ENCODE measurements at places on chromosomes 2 and 18.
A peak's percentile ranks its signal among the peaks of the same experiment; 100 is the strongest.

- H3K4me3 ChIP-seq = no peak overlapping the region
- DNase-seq = no peak
- H3K36me3 ChIP-seq = no peaks in the 10 kb centered on the region
- H3K27me3 ChIP-seq = no peaks in the 10 kb centered on the region
- H3K4me1 ChIP-seq = no peaks in the 10 kb centered on the region
Observed at GRCh38 chr2:199992296-199992695, 36.9 kb downstream of the MAIP1 start.

- no peak for DNase-seq
- H3K27ac ChIP-seq = no peak overlapping the region
- H3K4me1 ChIP-seq = no peaks in the 10 kb centered on the region
- H3K27me3 ChIP-seq = no peaks in the 10 kb centered on the region
- no peak overlapping the region for H3K4me3 ChIP-seq
Observed at GRCh38 chr18:64134044-64134747, 14.7 kb downstream of the LINC00305 start.

GRCh38 chr2:234488913-234489451 is 7.9 kb downstream of the ARL4C start:
- DNase-seq = no peak
- no peak overlapping the region for H3K4me3 ChIP-seq
- H3K27ac ChIP-seq = peak overlapping the region; percentile 91
- peaks cover 44% of the 10 kb centered on the region for H3K4me1 ChIP-seq
- H3K27me3 ChIP-seq = no peaks in the 10 kb centered on the region

DNA sequence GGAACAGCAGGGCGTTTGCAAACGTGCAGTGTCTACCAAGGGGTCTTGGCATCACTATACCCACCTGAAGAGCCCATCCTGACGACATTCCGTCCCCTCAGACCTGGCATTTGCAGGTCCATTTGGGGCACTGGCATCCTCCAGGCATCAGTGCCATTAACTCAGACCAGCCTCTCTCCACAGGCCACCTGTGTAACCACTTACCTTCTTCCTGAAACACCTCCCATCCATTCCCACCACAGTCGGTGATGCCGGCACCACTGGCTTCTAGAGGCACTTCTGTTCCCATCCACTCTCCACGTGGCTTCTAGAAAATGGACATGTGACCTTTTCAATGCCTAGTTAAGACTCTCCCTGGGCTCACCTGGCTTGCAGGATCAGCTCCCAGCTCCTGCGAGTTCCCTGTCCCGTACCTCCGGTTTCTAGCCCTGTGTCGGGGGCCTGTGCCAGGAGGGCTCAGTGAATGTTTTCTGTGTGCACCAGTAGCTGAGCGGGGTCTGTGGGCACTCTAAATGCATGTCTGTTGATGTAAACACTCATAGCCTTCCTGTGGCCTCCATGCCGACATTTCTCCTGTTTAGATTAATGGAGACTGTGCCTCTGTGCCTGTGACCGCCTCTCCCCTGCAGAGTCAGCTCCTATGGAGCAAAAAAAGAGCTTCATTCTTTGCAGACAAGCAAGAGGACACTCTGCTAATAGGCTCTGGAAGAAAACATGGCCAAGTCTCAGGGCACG is 458.0 kb upstream of the HS6ST1 start:
- H3K4me1 ChIP-seq = no peaks in the 10 kb centered on the region
- peaks cover 5% of the 10 kb centered on the region for H3K27me3 ChIP-seq
- H3K36me3 ChIP-seq = no peaks in the 10 kb centered on the region
- no peak for DNase-seq
- H3K27ac ChIP-seq = no peak overlapping the region

DNA sequence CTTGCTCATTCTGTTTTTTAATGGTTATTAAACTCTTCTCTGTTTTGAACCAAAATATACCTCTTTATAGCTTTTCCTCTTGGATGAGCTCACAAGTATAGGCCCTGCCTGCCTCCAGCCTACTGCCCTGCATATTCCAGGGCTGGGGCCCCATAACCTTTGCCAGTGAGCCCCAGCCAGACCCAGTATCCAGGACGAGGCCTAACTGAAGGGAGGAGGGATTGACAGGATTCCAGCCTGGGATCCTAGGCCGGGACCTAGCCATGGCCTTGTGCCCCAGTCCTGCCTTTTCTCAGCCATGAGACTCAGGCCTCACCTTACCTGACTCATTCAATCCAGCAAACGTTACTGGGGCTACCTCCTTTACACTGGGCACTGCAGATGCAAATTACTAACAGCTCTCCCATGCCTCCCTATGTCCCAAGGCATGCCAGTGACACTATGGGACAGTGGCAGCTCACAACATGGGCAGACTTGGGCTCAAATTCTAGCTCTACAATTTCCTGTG is 159.2 kb downstream of the DDX1 start:
- no peaks in the 10 kb centered on the region for H3K27me3 ChIP-seq
- no peaks in the 10 kb centered on the region for H3K4me1 ChIP-seq
- H3K4me3 ChIP-seq = no peak overlapping the region

- DNase-seq = no peak
- H3K4me3 ChIP-seq = no peak overlapping the region
Observed at GRCh38 chr18:62772860-62773584, 57.7 kb downstream of the PHLPP1 start.

DNA sequence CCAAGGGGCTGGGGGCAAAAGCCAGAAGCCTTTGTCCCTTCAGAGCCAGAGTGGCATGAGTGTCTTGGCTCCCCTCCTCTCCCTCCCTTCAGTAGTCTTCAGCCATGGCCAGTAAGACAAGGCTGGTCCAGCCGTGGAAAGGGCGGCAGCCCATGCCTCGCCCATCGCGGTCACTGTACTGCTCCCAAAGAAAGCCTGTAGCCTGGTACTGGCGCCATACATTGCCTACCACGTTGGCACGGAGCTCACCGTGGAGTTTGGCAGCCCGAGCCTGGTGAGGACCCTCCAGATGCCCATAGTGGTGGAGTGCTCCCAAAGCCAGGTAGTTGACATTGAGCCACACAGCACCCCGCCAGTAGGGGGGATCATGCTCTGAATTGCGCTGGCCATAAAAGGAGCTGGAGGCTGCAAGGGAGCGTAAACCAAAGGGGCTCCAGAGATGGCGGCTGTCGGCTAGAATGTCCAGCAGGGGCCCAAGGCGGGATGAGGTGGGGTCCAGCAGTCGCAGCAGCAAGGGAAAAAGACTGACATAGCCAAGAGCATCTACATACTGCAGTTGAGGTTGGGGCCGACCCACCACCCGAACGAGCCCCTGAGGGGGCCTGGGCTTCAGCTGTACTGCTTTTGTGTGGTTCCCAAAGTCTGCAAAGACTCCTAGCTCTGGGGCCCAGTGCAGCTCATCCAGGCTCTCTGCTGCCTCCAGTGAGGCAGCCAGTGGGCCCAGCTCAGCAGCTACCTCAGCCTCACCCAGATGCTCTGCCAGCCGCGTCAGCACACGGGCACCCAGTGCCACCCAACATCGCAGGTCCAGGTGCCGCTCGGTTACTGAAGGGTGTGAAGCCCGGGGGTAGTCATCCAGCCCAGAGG is 3.2 kb downstream of the WBP1 start:
- no peak overlapping the region for H3K27ac ChIP-seq
- no peak overlapping the region for H3K4me3 ChIP-seq
- peaks cover 13% of the 10 kb centered on the region for H3K4me1 ChIP-seq
- peaks cover 2% of the 10 kb centered on the region for H3K36me3 ChIP-seq
- no peak for DNase-seq
- no peaks in the 10 kb centered on the region for H3K27me3 ChIP-seq

- no peaks in the 10 kb centered on the region for H3K27me3 ChIP-seq
- no peaks in the 10 kb centered on the region for H3K4me1 ChIP-seq
- H3K27ac ChIP-seq = no peak overlapping the region
- no peaks in the 10 kb centered on the region for H3K36me3 ChIP-seq
- no peak overlapping the region for H3K4me3 ChIP-seq
- DNase-seq = no peak
Observed at GRCh38 chr18:45171679-45172191, 443.5 kb upstream of the SLC14A2 start.

- no peak for DNase-seq
- no peaks in the 10 kb centered on the region for H3K36me3 ChIP-seq
- no peaks in the 10 kb centered on the region for H3K27me3 ChIP-seq
- no peak overlapping the region for H3K27ac ChIP-seq
- no peaks in the 10 kb centered on the region for H3K4me1 ChIP-seq
Observed at GRCh38 chr2:211367293-211367692, 810.9 kb downstream of the CPS1 start.

DNA sequence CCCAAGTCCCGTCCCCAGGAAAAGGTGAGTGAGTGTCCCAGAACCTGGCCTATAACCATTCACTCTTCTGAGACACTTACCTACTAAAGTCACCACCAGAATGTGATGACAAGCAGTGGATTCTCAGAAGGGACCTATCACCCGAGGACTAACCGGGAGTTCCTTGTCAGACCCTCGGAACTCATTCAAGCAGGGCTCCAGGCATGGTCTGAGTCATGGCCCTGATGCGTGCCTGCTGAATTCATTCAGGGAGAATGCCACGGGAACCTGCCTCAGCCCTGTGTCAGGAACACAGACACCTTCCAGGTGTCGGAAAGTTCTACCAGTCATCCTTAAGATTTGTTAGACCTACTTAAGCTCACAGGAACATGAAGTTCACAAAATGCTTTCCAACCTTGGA is 29.8 kb downstream of the ALPK2 start:
- H3K27ac ChIP-seq = no peak overlapping the region
- H3K4me3 ChIP-seq = no peak overlapping the region
- H3K27me3 ChIP-seq = no peaks in the 10 kb centered on the region
- H3K4me1 ChIP-seq = no peaks in the 10 kb centered on the region
- no peak for DNase-seq

GRCh38 chr18:79576686-79577351 is 102.8 kb upstream of the CTDP1 start:
- no peak overlapping the region for H3K4me3 ChIP-seq
- H3K4me1 ChIP-seq = no peaks in the 10 kb centered on the region
- no peaks in the 10 kb centered on the region for H3K27me3 ChIP-seq
- DNase-seq = no peak
- no peak overlapping the region for H3K27ac ChIP-seq
- H3K36me3 ChIP-seq = no peaks in the 10 kb centered on the region

- no peak overlapping the region for H3K4me3 ChIP-seq
- H3K36me3 ChIP-seq = no peaks in the 10 kb centered on the region
- H3K27me3 ChIP-seq = no peaks in the 10 kb centered on the region
- H3K4me1 ChIP-seq = peaks cover 27% of the 10 kb centered on the region
- DNase-seq = no peak
- peak overlapping the region; percentile 48 for H3K27ac ChIP-seq
Observed at GRCh38 chr2:160245614-160246155, 45.6 kb upstream of the ITGB6 start.

DNA sequence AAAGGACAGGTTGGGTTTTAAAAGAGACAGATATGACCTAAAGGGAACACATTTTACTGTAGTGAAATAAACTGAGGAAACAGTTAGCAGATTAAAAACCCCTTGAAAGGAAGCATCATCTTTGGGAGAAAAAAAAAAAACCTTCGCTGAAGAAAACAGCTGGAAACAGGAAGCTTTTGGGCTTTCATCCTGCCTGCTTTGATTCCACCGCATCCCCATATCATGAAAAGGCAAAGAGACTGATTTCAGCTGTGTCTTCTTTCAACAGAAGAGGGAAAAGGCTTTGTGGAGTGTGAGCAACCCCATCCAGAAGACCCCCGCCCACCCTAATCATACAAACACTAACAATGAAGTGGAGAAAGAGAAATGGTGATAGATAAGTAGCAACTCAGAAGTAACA is 86.4 kb downstream of the TCF4 start:
- no peaks in the 10 kb centered on the region for H3K27me3 ChIP-seq
- no peak overlapping the region for H3K27ac ChIP-seq

- no peak overlapping the region for H3K4me3 ChIP-seq
- H3K27me3 ChIP-seq = no peaks in the 10 kb centered on the region
- no peak overlapping the region for H3K27ac ChIP-seq
- DNase-seq = no peak
- no peaks in the 10 kb centered on the region for H3K36me3 ChIP-seq
Observed at GRCh38 chr2:67572721-67573435, 175.7 kb downstream of the ETAA1 start.

DNA sequence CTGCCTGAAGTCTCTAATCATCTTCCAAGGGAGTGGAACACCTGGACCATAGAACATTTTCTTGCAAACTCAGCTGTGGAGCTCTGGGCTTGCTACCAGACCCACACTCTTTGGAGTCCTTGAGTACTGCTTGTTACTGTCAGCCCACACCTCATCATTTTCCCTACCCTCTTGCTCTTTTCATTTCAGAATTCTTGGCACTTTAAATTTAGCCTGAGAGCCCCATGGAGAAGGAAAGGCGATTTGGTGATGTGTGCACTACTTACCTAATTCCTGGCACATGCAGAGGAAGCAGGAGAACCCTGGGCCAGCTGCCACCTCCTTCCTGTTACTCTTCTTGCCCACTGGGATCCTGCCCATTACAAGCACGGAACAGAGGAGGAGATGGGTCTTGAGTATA is 31.7 kb downstream of the TMEM178A start:
- H3K36me3 ChIP-seq = no peaks in the 10 kb centered on the region
- H3K4me1 ChIP-seq = no peaks in the 10 kb centered on the region
- no peak overlapping the region for H3K27ac ChIP-seq
- H3K27me3 ChIP-seq = no peaks in the 10 kb centered on the region

DNA sequence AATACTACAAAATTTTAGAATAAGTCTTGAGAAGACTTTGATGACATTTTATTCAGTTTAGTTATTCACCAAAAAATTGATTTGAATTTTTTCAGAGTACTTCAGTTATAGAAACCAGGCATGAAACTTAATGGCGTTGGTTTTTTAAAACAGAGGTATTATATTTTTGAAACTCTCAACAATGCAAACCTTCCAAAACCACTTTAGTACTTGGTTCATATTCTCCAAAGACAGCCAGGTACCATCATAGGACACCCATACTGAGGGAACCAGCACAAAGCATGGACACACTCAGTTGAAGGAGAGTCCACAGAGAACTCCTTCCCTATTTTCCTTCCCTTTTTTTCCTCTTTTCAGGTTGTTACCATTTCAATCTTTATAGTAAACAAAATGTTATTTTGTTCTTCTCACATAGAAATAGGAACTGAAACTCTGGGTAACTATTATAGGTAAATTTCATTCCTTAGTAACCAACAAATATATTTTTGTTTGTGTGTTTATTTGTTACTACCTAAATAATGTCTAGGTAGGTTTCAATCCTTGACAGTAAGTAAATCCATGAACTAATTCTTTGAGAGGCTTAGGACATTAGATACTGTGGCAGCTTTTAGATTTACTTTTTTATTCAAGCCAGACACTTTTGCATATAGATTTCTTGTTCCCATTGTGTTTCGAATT is 95.8 kb downstream of the TMEFF2 start:
- no peaks in the 10 kb centered on the region for H3K36me3 ChIP-seq
- no peak overlapping the region for H3K27ac ChIP-seq
- H3K4me3 ChIP-seq = no peak overlapping the region
- H3K27me3 ChIP-seq = no peaks in the 10 kb centered on the region
- no peaks in the 10 kb centered on the region for H3K4me1 ChIP-seq

GRCh38 chr2:29650631-29651097 is 270.7 kb downstream of the ALK start:
- H3K27me3 ChIP-seq = no peaks in the 10 kb centered on the region
- H3K27ac ChIP-seq = no peak overlapping the region
- no peak overlapping the region for H3K4me3 ChIP-seq
- no peaks in the 10 kb centered on the region for H3K36me3 ChIP-seq
- no peaks in the 10 kb centered on the region for H3K4me1 ChIP-seq

Data from Panc1 (cell line).